ENCODE measurements at places on chromosomes 3 and 15.

GRCh38 chr3:195768414-195768813 is 43.3 kb downstream of the MUC4 start:
- DNase-seq, result no peak

- DNase-seq, result no peak
Measured at GRCh38 chr3:25872200-25872877, 82.4 kb downstream of the OXSM start.

GRCh38 chr3:146577662-146578061 is 27.5 kb downstream of the PLSCR5 start:
- peak; percentile 56 for DNase-seq

- DNase-seq, result no peak
Measured at GRCh38 chr3:127389420-127389819, 101.6 kb upstream of the PRR20G start.

DNA sequence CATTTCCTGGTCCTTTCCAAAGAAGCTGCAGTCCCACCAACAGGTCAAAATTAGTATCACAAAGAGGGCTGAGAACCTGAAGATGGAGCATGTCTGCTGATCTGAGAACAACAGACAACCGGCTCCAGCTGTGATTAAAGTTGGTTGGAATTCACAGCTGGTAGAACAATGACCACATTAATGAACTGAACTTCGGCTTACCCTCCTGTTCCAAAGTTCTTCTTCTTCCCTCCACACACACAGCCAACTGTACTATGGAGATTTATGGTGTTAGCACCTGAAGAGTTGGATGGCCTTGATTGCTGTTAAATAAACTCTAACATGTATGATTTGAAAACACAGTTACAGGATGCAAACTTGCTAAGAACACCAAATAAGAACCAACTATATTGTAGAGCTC is 27.4 kb upstream of the ROPN1 start:
- DNase-seq, result no peak

DNA sequence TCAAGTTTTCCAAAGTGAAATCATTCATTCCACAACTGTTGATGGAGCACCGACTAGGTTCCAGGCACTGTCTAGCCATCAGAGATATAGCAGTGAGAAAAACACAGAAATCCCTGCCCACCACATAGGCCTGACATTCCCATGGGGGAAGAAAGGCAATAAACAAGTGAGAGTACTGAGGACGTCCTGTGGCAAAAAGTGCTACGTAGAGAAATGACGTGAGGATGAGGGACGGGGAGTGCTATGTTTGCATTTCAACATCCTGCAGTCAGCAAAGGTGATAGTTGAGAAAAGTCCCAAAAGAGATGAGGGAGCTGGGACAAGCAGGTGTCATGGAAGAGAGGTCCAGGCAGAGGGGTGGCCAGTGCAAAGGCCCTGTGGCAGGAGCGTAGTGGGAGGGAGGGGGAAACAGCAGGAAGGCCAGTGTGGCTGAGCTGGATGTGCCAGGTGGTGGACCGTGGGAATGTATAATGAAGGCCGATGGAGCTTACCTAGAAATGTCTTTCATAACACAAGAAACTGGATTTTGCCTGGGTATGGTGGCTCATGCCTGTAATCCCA is 10.4 kb upstream of the FURIN start:
- DNase-seq, result no peak

GRCh38 chr15:62108411-62108810 is 41.6 kb downstream of the C2CD4A start:
- DNase-seq, result no peak

GRCh38 chr3:111692593-111693552 is 97.7 kb upstream of the ZBED2 start:
- DNase-seq, result no peak

GRCh38 chr15:101201411-101202174 is 50.3 kb downstream of the CHSY1 start:
- DNase-seq, result no peak

GRCh38 chr15:60682115-60682514 is 203.2 kb upstream of the ICE2 start:
- DNase-seq, result no peak

DNA sequence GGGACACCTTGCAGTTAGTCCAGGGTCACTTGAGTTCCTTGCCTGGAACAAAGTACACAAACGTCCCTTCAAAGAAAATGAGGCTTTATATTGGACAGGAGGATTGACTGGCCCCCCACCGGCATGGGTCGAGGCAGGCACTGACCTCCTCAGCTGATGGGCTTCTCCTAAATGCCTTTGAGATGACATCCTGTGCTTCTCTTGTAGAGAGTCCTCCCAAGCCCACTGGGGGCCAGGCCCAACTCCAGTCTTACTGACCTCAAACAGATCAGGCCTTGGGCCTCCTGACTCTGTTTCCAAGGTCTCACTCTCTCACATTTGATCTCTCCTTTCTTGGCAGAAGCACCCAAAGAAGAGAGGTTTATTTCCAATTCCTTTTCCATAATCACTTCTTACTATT is 516.1 kb downstream of the MCTP2 start:
- DNase-seq, result no peak

DNA sequence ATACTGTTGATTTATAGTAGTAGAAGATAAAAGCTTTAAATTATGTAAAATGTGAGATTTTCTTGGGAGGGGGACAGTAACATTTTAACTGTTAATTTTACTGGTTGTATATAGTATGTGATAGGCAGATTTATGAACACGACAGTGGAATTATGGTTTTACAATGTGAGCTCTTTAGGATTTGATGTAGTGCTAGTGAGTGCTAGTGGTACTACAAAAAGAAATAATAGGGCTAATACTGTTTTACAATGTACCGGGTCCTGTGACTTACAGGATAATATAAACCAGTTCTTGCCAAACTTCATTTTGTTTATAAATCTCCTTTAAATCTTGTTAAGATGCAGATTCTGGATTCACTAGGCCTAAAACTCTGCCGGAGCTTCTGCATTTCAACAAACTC is 165.7 kb downstream of the TCF12 start:
- DNase-seq, result no peak

- no peak for DNase-seq
Measured at GRCh38 chr3:39933986-39934693, 124.7 kb downstream of the MYRIP start.

GRCh38 chr3:149536429-149536828 is 61.9 kb downstream of the TM4SF4 start:
- no peak for DNase-seq

DNA sequence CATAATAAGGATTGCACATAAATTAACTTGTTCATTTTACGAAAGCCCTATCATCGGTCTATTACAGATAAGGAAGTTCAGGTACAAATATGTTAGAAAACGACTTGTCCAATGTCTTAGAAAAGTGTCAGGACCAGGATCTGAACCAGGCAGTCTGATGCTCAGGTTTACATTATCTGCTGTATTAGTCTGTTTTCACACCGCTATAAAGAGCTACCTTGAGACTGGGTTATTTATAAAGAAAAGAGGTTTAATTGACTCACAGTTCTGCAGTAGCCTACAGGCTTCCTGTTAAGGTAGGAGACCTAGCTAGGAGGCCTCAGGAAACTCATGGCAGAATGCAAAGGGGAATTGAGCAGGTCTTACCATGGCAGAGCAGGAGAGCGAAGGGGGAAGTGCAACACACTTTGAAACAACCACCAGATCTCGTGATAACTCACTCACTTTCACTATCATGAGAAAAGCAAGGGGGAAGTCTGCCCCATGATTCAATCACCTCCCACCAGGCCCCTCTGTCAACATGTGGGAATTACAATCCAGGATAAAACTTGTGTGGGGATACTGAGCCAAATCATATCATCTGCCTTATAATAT is 45.8 kb upstream of the GOLIM4 start:
- no peak for DNase-seq

GRCh38 chr3:45227946-45228345 is 1.9 kb upstream of the TMEM158 start:
- DNase-seq, result no peak

- DNase-seq, result no peak
Measured at GRCh38 chr15:68787609-68788263, 33.0 kb downstream of the ANP32A start.

- peak; percentile 13 for DNase-seq
Measured at GRCh38 chr15:57541805-57542504, 49.7 kb upstream of the MYZAP start.

- DNase-seq, result no peak
Measured at GRCh38 chr15:38564557-38565286, at the start of gene RASGRP1. RASGRP1 (minus strand) TSS chr15:38564814; CDS start chr15:38564628, 186 bp downstream.

- DNase-seq, result peak; percentile 55
Measured at GRCh38 chr3:5297895-5298294, 110.4 kb downstream of the EDEM1 start.

- no peak for DNase-seq
Measured at GRCh38 chr3:65402597-65402996, 636.1 kb downstream of the MAGI1 start.

Data from NCI-H526 treated with DMSO at 0.1 percent for 48 hours (cell line).